ENCODE measurements at places on chromosomes 7 and 10. TPM values are rescaled to one million over a fixed set of nuclear protein-coding genes. Genes with fewer than 3 reads are reported as not detected.

The LMOD2 gene
- not detected for polyA plus RNA-seq

The ZDHHC4 gene
- 84.1 TPM for polyA plus RNA-seq

The SH2B2 gene
- polyA plus RNA-seq, result 4.5 TPM

The OR2F2 gene
- not detected for polyA plus RNA-seq

The CDHR3 gene
- polyA plus RNA-seq, result 3.6 TPM
